ENCODE measurements at places on chromosomes 7 and 10. TPM values are rescaled to one million over a fixed set of nuclear protein-coding genes. Genes with fewer than 3 reads are reported as not detected.
A peak's percentile ranks its signal among the peaks of the same experiment; 100 is the strongest.

Gene ITGB8
- total RNA-seq = 32.9 TPM

Gene ADAMTS14
- total RNA-seq = 0.06 TPM

Gene SHTN1
- total RNA-seq = 4.0 TPM

- no peak for DNase-seq
Measured at GRCh38 chr10:16909271-16909767, 92.1 kb upstream of the RSU1 start.

- DNase-seq = no peak
Measured at GRCh38 chr7:19439517-19439916, 269.3 kb downstream of the POLR1F start.

GRCh38 chr10:43355749-43356371, 15.6 kb upstream of the FXYD4 start:
- peak; percentile 58 for DNase-seq

GRCh38 chr7:55573234-55573900, 1.1 kb upstream of the VOPP1 start:
- no peak for DNase-seq

GRCh38 chr7:11082552-11083213, 109.0 kb downstream of the PHF14 start:
- no peak for DNase-seq

- no peak for DNase-seq
Measured at GRCh38 chr10:106582291-106582690, 582.2 kb downstream of the SORCS1 start.

DNA sequence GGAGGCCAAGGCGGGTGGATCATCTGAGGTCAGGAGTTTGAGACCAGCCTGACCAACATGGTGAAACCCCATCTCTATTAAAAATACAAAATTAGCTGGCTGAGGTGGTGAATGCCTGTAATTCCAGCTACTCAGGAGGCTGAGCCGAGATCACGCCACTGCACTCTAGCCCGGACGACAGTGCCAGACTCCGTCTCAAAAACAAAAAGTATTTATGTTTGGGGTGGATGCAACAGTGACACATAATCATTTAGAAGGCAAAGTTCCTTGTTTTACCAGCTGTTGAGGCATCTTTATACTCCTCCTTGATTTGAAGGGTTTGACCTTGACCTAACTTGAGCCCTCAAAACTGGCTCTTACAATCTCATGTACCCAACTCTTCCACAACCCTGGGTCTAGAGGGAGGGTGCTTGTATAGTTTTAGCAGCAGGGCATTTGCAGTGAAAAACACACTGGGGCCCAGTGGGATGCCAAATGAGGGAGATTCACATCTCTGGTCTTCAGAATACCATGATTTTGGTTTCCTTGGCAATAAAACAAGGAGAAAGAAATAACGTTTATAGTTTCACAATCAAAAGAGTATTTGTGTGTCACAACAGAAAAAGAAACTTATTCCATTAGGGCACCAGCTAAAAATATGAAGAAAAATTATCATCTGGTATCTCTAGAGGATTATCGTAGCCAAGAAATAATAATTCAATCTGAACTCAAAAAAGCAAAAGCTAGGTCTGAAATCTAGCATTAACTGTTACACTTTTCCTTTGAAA, 14.2 kb upstream of the TMEM254 start:
- DNase-seq = no peak

- DNase-seq = peak; percentile 56
Measured at GRCh38 chr10:102605712-102606111, 38.6 kb upstream of the TRIM8 start.

DNA sequence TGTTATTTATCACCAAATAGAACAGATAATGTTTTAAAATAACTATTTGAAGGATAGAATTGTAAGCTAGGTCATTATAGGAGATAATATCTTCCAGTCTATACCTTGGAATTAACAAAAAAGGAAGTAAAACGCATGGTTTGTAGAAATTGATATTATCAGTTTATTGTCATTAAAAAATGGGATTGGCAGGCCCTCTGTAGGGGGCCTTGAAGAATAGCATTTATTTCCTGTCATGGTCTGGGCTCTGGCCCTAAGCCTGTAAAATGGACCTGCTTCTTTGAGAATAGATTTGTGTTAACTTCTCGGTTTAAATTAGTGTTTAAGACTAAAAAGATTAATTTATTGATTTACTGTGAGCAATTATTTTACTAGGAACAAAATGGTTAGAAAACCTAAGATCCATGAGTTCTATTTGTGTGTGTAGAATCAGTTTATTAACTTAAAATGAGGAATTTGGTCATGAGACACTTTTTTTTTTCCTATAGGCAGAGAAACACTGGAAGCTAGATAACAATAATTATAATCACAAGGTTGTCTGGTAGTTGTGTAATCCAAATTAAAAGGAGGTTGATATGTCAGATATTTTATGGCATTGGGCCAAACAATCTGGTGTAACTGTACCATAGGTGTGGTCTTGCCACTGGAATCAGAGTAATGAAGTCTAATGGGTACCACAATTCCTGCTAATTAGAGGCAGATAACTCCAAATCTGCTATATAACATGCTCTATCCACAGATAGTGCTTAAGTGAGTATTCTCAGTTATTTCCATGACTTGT, 197.4 kb upstream of the FOXP2 start:
- DNase-seq = no peak

- no peak for DNase-seq
Measured at GRCh38 chr10:89296220-89296648, 5.6 kb upstream of the IFIT2 start.

DNA sequence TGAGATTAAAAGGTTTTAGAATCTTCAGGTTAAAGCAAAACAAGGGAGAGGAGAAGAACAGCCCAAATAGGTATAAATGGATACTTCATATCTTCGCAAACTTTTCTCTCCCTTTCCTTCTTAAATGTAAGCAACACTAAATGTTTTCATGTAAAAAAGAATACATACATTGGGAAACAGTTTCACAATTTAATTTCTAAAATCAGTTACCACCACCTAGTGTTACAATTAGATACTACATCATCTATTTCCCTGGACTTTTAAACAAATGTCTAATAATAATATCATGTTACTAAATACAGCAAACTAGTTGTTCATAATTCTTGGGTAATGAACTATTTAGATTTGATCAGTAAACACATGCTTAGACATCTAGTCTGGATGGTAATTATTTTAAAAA, 35.8 kb downstream of the MINDY3 start:
- no peak for DNase-seq

- DNase-seq = peak; percentile 47
Measured at GRCh38 chr10:132888898-132889490, 53.4 kb downstream of the CFAP46 start.

DNA sequence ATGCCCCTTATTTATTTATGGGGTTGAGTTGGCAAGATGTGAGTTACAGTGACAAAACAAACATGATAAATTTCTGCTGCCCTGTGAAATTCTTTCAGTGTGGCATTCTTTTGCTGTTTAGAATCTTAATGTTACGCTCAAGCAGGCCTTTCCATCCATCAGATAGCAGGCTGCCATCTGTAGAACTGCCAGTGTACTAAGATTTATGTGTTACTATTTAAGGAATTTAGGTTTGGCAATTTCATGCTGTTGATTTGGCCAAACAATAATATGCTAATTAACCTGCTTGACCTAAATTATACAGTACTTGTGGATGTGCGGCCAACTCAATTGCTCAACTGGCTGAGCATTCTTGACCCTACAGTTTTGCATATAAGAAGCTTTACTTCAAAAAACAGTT, 477.7 kb upstream of the TPK1 start:
- no peak for DNase-seq

GRCh38 chr7:100493476-100494264, 9.9 kb downstream of the NYAP1 start:
- peak; percentile 65 for DNase-seq

GRCh38 chr7:23356726-23357125, 57.6 kb downstream of the MALSU1 start:
- peak; percentile 56 for DNase-seq

- no peak for DNase-seq
Measured at GRCh38 chr10:131727560-131727959, 173.2 kb upstream of the PPP2R2D start.
